ENCODE measurements at places on chromosomes 4 and X.

GRCh38 chrX:155744534-155744933, 131.8 kb upstream of the TMLHE start:
- DNase-seq, result no peak

DNA sequence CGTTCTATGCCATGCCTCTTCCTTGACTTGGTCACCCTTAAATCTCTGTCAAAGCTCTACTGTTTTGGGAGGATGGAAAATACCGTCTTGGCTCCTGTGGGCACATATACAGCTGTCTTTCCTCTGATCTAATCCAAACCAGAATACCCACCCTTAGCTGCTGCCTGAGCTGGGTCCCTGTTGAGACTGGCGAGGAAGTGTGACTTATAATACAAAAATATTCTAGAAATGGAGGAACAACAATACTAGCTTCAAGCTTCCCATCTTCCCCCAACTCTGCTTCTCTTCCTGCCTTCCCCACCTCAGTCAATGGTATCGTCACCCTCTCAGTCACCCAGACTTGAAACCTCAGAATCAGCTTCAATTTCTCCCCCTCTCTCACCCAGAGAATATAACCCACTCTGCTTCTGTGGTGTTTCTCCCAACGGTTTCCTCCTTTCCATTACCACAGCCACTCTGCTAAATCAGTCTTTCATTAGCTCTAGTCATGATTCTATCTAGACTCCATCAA, 599 bp upstream of the IL2RG start:
- no peak for DNase-seq

DNA sequence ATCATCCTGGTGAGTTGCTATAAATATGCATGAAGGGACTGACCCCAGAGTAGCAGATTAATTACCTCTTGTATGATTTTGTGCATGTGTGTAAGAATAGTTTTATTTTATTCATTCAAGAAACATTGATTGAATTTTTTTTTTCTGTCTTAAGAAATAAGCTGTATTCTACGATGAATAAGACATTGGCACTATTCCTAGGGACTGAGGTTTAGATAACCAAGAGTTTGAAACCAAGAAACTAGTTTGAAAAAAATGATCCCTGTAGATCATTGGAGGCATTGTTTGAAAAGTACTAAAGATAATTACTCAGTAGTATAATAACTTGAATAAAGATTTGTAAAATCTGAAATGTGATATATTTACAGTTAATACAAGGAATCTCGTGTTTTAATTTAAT, 1086.9 kb downstream of the PCDH7 start:
- DNase-seq, result no peak

GRCh38 chrX:148947399-148947975, 447.1 kb downstream of the AFF2 start:
- no peak for DNase-seq

DNA sequence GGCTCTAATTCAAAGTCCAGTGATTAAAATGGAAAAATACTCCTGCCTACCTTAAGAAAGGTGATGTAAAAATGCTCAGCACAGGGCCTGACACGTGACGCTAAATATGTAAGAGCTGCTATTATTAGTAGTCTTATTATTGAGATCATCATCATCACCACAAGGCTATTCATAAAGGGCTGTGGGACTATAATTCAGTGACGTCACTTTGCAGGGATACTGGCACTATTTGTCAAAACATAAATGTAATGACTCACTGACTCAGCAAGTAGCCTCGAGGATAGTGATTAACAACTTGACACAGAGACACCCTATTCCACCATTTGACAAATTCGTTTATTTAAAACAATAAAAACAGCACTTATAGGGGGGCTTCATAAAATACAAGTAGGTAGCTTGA, 258.9 kb downstream of the SPANXN1 start:
- no peak for DNase-seq

GRCh38 chr4:87188932-87189331, 31.5 kb downstream of the KLHL8 start:
- DNase-seq, result no peak

DNA sequence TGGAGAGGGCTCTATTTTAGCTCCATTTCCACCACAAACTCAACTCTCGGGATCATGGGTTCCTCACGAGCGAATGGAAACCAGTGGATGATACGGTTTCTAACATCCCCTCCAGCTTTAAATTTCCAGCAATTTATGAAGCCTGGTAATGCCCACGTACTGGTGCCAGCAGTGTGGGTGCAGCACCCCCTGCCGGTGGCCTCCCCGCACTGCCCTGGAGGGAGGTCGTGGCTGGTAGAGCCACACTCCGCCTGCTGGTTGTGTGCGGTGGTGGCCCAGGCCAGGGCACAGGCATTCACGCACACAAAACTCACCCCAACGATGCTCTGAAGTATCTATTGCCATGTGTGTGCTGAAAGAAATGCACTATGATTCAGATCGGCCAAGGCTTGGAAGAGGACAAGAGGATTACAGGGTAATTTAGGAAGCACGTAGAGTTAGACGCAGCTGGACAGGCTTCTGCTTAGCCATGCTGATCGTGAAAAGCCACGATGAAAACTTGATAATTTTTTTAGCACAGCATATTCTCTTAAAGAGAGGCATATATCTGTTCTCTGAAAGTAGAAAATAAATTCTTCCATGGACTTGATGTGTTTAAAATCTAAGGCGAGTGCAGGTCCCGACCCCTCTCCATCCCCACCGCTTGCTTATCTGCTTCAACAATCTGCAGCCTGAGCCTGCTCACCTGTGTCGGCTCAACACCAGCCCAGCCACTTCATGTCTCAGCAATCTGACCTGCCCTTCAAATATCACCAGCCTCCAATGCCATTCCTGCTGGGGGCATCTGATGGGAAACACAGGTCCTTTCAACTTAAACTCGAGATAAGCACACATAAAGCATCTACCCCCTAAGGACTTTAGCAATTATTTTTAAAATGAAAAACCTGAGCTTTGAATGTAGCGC, 59.1 kb downstream of the SCD5 start:
- peak; percentile 74 for DNase-seq

DNA sequence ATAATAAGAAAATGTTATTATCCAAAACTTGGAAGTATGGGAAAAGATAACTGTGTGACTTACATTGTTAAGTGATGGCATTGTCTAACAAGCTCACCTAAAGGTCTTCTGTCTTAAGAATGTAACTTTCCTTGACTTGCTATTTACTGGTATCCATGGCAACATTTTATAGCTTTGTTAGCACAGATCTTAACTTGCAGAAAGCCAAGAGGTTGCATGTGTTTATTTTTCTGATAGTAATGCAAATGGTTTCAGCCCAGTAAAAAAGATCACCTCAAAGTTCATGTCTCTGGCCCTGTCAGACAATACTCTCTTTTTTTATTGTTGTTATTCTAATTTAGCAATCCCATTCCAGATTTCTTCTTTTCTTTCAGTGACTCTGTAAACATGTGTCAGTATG, 425.3 kb downstream of the SPRY1 start:
- no peak for DNase-seq

DNA sequence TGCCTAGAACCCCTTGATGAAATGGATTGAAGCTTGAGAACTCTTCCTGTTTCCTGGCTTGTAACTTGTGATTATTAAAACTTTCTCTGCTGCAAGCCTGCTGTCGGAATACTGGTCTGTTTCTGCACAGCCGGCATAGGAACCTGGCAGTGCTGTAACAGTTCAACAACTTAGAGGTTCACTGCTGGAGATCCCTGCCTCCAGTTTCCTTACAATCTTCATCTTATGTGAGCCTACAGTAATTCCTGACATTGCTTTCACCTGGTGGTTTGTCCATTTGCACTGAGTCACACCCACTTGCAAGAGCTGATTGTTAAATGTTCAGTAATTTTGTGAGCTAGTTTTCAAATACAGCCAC, 1.3 kb upstream of the SEPSECS start:
- no peak for DNase-seq

GRCh38 chrX:68685685-68686084, 38.2 kb downstream of the STARD8 start:
- DNase-seq, result peak; percentile 70

DNA sequence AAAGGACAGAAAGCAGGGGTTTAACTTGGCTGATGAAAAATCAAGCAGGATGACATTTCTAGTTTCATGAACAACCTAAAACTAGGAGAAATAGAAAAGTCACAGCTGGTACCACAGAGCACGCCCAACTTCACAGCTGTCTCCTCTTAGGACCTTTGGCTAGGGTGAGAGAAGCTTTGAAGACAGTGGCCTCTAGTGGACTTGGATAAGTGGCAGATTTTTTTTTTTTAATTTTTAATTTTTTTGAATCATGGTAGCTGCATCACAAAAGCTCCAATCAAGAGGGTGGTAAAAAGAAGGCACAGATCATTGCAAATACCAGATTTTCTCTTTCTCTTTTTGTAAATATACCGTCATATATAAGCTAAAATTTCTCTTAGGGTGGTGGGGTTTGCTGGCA, 20.2 kb upstream of the MAP3K15 start:
- no peak for DNase-seq

GRCh38 chrX:56226980-56227379, 5.2 kb upstream of the KLF8 start:
- DNase-seq, result no peak

GRCh38 chr4:140834839-140835495, 78.8 kb upstream of the TBC1D9 start:
- DNase-seq, result no peak

DNA sequence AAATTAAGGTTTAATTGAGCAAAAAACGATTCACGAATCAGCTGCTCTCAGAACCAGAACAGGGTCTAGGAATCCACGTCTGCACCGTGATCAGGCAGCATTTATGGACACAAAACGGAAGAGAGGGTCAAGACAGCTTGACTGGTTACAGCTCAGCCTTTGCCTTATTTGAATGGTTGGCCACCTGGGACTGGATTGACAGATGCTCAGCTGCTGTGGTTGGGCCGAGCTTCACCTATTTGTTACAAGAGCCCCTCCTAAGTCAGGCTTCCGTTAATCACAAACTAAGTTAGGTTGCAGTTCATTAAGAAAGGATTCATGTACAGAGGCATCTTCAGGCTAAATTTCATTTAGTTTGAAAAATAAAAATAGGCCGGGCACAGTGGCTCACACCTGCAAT, 50.6 kb upstream of the MAN2B2 start:
- DNase-seq, result no peak

- DNase-seq, result no peak
Observed at GRCh38 chrX:47091149-47091775, 13.0 kb downstream of the RGN start.

DNA sequence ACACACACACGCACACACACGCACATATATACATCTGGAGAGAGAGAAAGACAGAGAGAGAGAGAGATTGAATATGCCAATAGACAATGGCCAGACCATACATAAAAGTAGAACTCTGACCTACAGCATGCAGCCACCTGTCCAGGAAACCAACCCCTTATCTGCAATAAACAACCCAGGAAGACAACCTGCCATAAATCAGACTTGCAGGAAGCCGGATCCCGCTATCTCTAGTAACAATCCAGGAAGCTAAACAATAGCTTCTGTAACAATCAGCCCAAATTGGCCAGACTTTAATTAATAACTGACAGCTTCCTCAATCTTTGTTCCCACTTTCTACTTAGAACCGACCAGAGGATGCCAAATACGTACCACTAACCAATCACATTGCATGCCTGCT, 173.2 kb downstream of the LDB2 start:
- DNase-seq, result no peak

GRCh38 chrX:154056770-154057241, 37.1 kb upstream of the IRAK1 start:
- no peak for DNase-seq

GRCh38 chr4:7679406-7680040, 244.8 kb upstream of the PSAPL1 start:
- no peak for DNase-seq

DNA sequence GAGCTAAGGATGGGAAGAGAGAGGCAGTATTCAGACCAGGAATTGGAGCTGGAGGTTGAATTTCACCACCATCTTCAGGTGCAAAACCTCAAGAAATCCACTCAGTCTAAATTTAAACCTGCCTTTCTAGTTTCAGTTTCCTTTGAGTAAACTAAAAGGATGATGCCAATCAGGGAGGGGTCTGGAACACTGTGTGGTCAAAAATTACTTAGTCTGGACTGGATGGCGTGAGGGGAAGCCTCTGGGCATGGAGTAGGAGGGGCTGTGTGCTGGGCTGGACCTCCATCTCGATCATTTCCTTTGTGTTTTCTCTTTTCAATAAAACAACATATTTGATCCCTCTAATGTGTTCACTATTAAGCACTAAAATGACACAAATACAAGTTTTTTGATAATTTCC, 120.1 kb downstream of the GC start:
- DNase-seq, result no peak

GRCh38 chr4:149203256-149204001, 612.2 kb downstream of the IQCM start:
- no peak for DNase-seq

DNA sequence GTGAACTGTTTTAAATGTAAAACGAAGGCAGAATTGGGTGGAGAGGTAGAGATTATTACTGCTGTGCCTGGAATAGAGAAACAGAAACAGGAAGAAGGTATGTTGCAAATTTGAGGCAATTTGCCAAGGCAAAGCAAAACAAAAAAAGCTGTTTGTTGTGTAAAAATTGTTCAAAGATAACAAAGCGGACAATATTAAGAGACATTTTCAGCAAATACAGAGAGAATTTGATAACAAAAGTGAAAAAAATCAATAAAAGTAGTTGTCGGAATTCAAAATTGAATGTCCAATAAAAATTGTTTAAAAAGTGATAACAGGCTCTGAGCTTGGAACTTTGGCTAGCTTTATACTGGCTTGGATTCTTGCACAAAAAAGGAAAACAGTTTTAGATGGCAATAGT, 14.4 kb upstream of the SMS start:
- no peak for DNase-seq

All from right atrium auricular region (tissue), 2 donors.